ENCODE measurements at places on chromosomes 5 and 9.

GRCh38 chr5:130116462-130116861 is 212.2 kb downstream of the CHSY3 start:
- DNase-seq = no peak

GRCh38 chr5:56246769-56247168 is 13.6 kb upstream of the ANKRD55 start:
- no peak for DNase-seq

DNA sequence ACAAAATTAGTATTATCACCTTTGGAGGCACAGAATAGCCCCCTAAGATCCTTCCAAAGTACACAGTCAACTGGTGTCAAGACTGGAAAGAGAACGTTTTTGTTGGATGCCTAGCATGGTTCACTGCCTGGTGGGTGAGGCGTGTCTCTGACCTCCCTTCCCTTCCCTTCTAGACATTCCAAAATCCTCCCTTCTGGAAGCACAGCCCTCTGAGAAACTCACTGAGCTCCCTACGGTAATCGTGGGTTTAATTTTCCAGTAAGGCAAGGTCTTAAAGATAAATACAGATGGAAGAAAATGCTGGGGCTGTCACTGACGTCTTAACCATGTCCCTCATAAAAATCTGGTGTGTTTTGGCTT is 138.8 kb downstream of the LIFR start:
- DNase-seq = no peak

- no peak for DNase-seq
These were observed 27.3 kb downstream of the CFAP90 start for GRCh38 chr5:7823594-7823993.

- peak; percentile 7 for DNase-seq
These were observed 498 bp downstream of the HAUS6 start for GRCh38 chr9:19102181-19102630.

DNA sequence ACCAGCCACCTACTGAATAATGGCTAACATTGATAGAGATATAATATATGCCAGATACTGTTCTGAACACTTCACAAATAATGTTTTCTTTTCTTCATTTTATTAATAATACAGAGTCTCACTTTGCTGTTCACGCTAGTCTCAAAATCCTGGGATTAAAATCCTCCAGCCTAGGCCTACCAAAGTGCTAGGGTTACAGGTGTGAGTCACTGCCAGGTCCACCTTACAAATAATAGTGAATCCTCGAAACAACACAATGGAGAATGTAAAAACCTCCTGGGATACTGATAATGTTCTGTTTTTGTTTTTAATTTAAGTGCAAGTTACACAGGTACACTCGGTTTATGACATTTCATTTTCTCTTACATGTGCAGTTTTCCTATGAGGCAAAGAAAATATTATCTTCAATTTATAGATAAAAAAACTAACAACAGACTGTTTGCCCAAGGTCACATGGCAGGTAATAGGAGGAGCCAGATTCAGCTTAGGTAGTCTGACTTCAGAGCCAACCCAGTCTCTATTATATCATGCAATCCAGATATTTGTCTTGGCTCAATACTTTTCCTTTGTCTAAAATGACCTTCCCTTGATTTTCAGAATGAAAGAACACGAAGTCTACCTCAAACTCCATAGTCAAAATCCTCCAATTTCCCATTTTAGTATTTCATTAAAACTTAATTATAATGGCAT is 7.8 kb downstream of the ZFR start:
- DNase-seq = no peak

DNA sequence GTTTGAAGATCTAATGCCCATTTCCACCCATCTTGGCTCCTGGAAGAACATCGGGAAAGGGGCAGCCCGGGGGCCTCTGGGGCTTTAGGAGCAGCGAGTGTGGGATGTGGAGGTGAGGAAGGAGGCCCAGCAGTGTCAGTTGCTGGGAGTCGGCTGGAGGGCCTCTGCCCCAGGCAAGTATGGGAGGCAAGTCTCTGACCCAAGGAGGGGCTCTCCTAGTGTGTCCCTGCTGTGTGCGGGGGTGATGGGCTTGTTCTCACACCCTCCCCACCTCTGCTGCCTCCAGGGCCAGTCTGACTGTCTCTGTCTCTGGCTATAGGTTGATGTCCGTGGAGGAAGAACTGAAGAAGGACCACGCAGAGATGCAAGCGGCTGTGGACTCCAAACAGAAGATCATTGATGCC is 129.7 kb downstream of the DAB2IP start:
- DNase-seq = no peak

GRCh38 chr5:137498736-137499505 is at the start of gene SPOCK1:
SPOCK1 (minus strand) TSS chr5:137499326.
- DNase-seq = peak; percentile 60

DNA sequence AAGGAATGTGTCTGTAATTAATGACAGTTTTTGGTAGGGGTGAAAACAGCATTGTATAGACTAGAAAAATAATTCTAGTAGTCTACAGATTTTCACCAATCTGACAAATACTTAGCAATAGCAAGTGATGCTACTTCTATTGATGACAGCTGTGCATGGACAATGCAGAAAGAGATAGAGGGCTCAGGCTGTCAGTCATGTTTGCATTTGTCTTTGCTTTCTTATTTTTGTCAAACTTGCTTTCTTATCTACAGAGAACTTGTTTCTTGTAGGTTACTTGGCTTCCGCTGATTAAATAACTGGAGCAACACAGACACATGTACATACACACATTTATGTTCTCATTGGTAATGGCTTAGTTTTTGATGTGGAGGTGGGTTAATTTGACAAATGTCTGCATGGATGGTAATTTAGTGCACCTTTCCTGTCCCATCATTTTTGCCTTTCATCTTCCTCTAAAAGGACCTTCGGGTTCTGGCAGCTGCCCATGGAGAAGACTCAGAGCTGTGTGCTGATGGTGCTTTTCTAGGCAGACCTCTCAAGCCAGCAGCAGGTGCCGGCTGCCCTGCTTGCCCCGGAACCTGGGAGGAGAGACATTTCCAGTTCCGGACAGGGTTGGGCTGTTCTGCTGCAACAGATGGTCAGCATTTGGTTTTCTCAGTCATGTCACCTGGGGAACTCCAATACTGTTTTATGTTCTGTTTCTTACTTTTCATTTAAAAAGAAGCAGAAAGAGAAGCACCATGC is 28.8 kb downstream of the CAMK4 start:
- no peak for DNase-seq

- no peak for DNase-seq
These were observed 13.0 kb downstream of the BARX1 start for GRCh38 chr9:93942161-93942560.

- DNase-seq = no peak
These were observed 54.0 kb upstream of the FCN1 start for GRCh38 chr9:134971696-134972095.

- DNase-seq = no peak
These were observed 1.9 kb downstream of the GNAQ start for GRCh38 chr9:78029551-78030295.

DNA sequence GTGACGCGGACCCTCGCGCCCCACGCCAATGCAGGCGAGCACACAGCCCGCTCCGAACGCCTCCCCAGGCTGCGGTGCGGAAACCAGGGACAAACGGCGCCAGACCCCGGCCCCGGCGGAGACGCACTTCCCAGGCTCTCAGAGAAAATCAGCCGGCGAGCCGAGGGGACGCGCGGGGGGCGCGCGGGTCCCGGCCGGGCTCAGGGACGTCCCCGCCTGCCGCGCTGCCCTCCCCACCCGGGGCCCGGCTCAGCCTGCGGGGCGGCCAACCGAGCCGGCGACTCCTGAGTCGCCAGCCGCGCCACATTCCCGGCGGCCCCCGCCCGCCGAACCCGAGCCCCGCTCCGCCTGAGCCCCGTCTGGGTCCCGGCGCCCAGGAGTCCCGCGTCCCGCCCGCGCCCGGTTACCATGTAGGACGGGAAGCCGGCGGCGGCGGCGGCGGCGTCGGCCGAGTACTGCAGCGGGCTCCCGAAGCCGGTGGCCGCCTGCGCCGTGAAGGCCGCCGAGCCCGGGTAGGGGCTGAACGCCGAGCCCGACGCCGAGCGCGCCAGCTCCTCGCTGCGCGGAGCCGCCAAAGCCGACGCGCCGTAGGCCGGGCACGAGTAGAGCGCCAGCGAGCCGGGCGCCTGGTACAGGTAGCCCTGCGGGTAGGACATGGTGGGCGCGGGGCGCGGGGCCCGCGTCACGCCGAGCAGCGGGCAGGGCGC is 566 bp downstream of the IRX2 start:
- no peak for DNase-seq

- no peak for DNase-seq
These were observed 87.4 kb downstream of the ZNF608 start for GRCh38 chr5:124658867-124659557.

DNA sequence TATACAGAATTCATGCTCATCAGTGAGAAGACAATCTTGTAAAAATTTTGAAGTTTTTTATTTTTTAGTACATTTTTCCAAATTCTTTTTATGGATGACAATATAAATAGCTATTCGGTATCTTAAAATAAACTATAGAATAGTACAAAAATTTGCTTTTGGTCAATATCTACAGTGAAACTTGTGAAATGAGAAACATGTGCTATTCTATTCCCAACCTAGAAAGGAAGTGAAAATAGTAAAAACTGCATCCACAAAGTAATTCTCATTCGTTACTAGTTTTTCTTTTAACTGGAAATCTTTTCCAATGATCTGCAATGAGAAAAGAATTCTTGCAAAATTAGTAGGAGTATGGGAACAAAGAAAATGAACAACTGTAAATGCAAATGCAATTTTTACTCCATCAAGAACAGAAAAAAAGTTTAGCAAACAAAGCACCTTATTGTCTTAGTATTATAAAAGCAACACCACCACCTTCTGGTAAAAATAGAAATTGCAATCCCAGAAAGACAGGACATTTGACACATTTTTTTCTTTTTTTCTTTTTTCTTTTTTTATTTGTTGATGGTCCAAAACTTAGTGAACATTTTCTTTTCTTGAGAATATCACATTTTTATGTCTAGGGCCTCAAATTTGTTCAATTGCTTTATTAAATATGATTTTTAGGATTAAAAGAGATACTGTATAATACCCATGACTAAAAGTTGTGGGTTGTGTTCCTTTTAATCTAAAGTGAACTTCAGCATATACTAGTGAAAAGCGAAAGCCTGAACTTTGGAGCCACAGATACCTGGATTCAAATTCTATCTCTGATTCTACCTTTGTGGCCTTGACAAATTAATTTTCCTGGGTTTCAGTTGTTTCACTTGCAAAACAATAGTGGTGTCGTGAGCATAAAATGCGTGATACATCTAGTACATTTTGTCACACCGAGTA is 72.3 kb downstream of the SLCO4C1 start:
- no peak for DNase-seq

DNA sequence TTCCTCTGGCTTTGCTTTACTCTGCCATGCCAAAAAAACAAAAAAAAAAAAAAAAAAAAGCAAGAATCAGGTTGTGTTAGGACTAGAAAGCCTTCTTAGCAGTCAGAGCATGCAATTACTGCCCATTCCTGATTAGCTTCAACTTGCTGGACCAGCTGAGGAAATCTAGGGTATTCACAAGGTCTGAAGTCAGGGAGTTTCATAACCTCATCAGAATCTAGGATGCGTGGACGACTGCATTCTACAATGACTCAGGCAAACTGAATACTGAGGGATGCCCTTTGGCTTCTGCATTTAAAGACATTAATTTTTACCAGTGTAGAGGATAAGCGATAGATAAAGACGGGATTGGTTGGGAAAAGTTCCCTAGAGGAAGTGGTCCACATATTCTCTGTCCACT is 39.2 kb upstream of the SHOC1 start:
- DNase-seq = no peak

DNA sequence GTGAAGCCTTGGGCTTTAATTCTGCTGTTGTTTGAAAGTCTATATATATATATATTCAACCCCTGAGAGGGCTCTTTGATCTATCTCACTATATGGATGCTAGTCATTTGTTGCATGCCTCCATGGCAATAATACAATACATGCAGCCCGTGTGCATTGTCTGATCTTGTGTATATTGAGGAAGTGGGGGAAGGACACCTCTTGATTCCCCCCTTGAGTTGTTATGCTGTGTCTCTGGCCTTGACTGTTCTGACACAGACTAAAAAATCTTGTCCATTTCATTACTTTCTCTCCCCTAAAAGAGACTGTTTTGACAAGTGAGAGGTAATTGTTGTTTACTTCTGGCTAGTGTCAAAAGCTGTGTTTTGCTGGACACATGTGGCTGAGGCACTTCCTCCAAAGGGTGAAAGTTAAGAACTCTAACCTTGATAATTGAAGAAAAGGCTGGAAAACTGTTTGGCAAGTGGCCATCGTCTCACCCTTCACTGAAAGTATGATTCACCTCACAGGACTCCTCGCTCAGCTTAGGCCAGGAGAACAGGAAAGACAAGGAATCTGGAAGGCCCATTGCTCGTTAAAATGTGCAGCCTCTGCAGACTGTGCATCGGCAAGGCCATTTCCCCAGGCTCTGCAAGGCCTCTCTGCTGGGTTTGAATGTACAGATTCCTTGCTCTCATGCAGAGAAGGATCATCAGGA is 304.0 kb downstream of the PRELID2 start:
- DNase-seq = no peak

GRCh38 chr9:109715344-109715743 is 64.7 kb upstream of the PALM2AKAP2 start:
- DNase-seq = no peak

DNA sequence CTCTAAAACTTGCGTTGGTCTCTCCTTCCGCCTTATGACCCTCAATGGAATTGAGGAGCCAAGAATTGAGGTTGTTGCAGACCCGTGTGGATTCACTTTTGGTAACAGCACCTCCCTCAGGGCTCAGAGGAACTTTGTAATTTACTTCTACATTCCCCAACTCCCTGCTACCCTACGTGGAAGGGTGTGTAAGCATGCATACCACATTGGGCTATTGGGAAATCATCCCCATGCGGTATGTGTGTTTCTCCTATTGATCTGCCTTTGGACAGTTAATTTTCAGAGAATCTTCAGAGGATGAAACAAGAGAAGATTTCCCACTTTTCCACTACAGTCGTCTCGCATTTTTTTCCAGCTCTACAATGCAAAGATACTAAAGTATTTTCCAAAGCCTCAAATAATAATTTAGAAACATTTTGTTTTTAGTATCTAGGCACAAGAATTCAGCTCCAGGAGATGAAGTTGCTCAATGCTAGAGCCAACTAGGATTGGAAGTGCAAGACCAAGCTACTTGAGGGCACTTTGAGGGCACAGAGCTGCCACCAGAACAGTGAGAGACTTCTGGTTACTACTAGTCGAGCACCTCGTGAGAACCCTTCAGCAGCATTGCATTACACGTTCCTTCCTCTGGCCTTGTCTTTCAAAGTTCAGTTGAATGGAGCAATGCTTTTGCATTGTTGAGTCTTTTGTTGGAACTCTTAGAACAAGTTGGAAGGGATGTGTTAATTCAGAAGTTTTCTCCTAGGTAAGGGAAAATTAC is 3.4 kb downstream of the C1QTNF3 start:
- DNase-seq = no peak

- no peak for DNase-seq
These were observed 79.7 kb downstream of the MED27 start for GRCh38 chr9:131999692-132000551.

GRCh38 chr9:77440057-77440456 is 208.1 kb downstream of the GNA14 start:
- DNase-seq = no peak

GRCh38 chr5:59656351-59657254 is 236.9 kb downstream of the PDE4D start:
- DNase-seq = peak; percentile 85
